Muscle of arm (tissue), 14 donors: ENCODE measurements at places on chromosomes 3 and 15.
A peak's percentile ranks its signal among the peaks of the same experiment; 100 is the strongest.

DNA sequence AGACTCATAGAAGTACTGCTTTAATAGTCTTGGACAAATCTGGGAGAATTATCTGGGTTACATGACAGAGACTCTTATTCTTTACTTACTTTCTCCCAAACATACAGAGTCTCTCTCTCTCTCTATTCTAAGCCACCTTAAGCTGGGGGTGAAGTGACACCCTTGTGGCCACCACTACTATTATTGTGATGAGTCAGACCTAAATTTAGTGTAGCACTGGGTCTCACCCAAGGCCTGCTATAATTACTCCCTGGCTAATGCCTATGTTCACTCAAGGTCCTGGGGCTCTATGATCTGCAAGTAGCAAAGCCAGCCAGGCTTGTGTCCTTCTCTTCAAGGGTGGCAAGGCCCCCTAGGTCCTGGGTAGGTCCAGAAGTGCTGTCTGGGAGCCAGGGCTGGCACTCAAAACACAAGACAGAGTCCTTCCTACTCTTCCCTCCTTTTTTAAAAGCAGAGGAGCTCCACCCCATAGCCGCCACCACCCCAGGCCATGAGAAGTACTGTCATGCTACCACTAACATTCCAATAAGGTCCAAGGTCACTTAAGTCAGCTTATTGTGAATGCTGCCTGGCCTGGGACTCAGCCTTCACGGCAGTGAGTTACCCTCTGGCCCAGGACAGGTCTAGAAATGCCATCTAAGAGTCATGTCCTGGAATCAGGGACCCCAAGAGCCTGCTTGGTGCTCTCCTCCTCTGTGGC, 183.6 kb downstream of the POLQ start:
- no peak for DNase-seq

DNA sequence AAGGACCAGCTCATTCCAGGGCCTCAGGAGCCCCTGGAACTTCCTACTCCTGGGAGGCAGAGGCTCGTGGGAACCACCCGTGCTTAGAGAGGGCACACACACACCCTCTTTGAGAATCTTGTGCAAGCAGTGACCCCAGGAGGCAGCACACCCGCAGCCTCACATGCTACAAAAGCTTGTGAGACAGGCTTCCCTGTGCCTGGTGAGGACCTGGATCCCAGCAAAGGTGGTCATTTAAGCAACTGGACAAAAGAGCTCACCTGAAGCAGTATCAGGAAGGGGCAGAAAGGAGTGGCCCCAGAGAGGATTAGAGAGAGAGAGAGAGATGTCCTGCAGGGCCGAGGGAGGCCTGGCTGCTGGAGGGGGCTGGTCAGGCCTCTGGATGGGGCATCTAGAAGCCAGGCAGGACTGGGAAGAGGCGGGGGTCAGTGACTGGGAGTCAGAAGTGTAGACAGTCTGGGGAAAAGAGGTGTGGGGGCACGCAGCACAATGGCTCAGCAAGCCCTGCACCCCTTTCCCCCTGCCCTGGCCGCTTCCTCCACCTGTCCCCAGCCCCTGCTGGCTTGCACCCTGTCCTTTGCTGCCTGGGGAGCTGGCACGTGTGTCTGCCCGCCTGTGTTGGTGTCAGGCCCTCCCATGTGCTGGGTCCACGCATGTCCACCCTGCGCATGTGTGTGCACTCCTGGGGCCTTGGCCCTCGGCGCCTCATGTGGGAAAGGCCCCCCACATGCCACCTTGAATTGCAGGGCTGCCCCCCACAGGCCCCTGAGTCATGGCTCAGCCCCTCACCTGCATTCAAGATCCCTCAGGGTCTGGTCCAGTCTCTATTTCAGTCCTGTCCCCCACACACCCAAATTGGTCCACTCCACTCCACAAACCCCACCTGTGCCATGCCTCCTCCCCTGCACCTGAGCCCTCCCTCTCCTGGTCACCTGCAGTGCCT, 36.9 kb downstream of the TSPAN3 start:
- DNase-seq = no peak

- no peak for DNase-seq
Measured at GRCh38 chr3:119356646-119357045, 62.5 kb downstream of the ARHGAP31 start.

DNA sequence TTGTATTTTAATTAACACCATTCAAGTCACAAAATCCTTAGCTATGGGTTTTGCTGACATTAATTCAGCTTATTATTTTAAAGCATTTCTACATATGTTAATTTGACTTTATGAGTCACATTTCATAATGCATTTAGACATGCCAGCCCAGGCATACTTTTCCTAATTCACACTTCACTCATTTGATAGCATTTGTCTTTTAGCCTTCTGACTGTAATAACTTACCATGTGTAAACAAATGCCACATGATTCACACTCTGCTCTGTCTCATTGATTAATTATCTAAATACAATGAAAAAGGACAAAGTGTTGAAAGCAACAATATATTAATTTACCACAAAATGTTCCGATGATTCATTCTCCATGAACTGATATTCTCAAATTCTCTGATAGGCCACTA, 927.8 kb upstream of the EPHA6 start:
- DNase-seq = no peak

DNA sequence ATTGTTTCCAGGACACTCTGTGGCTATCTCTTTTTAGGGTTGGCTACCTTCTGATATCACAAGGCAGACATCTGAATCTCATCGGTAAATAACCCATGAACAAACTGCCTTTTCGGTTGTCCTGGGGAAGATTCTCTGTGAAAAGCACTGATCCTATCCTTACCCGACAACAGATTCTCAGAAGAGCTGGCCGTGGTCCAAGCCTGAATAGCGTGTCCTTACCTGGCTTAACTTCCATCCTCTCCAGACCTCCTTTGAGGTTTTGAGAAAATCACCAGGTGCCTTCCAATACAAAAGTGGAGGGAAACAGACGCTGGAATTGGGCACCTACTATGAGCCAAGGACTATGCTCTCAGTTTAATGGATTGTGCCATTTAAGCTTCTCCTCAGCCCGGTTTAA, 87.4 kb upstream of the ARHGEF3 start:
- no peak for DNase-seq

GRCh38 chr3:113638910-113639309, 57.5 kb downstream of the USF3 start:
- DNase-seq = no peak

DNA sequence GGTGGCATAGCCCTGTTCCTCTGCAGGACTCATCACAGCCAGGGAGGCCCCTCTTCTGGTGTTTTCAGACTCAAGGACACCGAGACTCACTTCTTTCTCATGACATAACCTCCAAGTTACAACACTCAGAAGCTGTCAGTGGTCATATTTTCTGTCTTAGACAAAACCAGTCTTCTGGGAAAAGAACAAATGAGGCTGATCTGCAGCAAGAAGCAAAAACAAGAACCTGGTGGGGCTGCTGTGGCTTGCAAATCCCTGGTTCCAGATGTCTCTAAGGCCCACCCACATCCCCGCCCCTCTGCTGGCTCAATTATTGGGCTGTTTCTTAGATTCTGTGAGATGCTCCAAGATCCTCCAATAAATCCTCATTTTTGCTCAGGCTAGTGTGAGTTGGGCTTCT, 16.6 kb upstream of the LOXL1 start:
- DNase-seq = no peak

DNA sequence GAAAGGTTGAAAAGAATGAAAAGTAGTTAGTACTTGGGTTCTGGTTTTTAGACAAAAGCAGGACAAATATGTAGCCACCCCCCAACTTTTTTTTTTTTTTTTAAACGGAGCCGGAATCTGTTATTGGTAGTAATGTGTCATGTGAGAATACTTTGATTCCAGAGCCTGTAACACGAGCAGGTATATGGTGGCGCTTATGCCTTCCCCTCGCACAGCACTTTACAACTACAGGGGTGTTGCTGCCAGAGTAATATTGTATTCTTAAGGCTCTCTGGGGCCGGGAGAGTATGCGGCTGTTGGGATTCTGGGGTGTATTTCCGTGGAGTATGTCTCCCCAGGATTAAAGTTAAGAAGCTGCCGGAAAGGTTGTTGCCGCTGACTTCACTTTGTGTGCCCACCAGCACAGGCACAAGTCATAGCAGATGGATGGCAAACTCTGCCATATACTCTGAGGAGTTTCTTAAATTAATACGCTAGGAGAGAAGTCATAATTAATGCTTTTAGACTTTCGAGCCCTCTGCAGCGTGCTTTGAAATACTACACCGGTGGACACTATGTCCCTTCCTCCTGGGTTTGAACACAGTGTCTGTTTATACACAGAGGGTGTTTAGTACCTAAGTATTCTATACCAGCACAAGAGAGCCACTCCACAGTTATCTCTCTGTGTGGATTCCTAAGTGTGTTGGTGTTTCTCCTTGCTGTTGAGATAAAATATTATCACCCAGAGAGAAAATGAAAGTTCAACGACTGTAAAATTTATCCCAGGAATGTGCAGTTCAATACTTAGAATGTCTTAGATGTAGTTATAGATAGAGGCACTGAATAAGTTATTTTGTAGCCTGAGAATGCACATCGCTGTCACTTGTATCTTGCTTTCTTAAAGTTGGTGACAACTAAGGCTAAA, 1.4 kb downstream of the MBNL1 start:
- peak; percentile 76 for DNase-seq

- DNase-seq = no peak
Measured at GRCh38 chr3:87311309-87311708, 34.9 kb upstream of the POU1F1 start.

GRCh38 chr15:41630616-41631217, 29.5 kb upstream of the MGA start:
- no peak for DNase-seq

- no peak for DNase-seq
Measured at GRCh38 chr15:32096916-32097617, 66.8 kb downstream of the CHRNA7 start.

DNA sequence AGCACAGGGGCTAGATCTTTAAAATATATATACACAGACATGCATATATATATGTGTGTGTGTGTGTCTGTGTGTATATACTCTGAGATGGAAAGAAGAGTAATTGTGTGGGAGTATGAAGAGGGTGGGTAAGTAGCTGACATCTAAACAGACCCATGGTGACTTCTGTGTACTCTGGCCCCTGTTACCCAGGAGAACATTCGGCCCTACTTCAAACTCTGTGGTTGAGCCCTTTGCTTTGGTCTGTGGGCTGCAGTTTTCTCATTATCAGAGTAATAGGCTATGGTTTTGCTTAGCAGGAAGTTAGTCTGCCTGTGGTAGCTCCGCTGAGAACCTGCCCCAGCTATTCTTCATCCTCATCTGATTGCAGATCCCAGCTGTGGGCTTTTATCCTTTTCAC, 141.4 kb downstream of the RBPMS2 start:
- no peak for DNase-seq

GRCh38 chr3:28462866-28463265, 114.2 kb upstream of the AZI2 start:
- DNase-seq = no peak

- DNase-seq = no peak
Measured at GRCh38 chr3:20930034-20930433, 744.0 kb upstream of the SGO1 start.

DNA sequence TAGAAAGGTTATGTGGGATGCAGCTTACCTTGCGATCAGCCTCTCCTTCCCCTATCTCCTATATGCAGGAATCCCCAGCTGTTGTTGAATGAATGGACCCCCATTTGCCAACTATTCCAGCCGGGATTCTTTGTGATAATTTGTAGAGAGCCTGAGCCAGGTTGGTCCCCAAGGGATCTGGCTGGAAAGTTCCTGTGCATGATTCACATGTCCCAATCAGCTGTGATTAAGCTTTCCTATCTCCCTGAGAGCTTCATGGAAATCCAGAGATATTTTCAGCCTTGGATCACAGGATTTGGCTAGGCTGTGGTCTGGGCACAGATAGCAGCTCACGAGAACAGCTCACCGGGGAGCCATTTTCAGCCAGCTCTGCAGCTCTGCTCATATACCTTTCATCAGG, 76.7 kb downstream of the ARNT2 start:
- DNase-seq = peak; percentile 51

DNA sequence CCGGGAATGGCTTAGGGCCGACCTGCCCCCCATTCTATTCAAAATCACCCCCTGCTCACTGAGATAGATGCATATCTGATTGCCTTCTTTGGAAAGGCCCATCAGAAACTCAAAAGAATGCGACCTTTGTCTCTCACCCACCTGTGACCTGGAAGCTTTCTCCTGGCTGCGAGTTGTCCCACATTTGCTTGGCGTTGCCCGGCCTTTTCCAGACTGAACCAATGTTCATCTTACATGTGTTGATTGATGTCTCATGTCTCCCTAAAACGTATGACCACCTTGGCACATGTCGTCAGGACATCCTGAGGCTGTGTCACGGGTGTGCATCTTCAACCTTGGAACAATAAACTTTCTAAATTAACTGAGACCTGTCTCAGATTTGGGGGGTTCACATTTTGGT, 3.4 kb upstream of the MUC20 start:
- no peak for DNase-seq

DNA sequence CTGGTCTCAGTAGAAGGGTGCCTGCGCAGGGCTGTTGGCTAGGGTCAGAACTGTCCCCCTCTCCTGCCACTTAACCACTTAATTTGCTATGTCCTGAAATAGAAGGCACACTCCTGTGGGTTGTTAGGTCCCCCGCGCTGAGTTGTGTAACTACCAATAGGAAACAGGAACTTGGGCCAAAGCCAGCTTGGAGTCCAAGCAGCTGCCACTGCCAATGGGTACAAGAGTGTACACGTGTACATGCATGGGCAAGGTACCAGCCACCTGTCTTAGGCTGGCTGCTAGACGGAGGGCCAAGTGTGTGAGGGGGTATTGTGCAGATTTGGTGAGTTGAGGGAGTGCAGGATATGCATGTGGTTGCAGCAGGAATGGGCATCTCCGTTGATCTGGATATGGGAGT, 29.7 kb upstream of the POLG start:
- DNase-seq = no peak

DNA sequence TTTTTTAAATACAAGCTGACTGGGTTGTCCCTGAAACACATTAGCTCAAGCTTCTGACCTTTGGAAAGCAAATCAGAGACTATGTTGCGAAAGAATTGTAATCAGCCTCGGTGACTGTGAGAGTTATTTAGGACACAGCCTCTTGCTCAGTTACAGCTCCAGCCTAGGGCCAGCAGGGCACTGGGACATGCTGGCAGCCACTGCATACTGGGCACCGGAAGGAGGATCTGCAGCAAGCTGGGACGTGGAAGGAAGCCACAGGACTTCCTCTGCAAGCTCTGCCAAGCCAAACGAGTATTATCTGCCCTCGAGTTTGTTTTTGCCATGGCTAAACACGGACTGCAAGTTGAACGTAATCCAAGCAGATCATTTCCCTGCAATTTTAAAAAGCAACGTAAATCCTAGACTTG, 24.4 kb upstream of the COPG1 start:
- DNase-seq = peak; percentile 36

GRCh38 chr3:106719077-106719476, 658.2 kb upstream of the CCDC54 start:
- DNase-seq = no peak

DNA sequence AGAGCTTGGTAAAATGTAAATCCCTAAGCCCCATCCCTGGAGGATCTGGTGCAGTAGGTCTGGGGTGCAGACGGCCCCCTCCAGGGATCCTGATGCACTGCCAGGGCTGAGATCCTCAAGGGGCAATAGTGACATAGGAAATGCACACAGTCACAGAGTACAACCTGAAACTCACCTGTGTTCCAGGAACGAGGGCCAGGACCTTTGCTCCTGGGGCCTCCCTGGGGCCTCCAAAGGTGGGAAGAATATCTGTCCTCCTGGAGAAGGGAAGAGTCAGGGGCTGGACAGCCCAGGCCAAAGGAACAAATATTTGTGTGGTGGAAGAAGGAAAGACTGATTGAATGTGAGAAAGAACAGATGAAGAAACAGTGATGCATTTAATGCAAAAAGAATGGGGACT, 9.5 kb downstream of the SSUH2 start:
- no peak for DNase-seq
